Kasumi-1 (cell line): ENCODE measurements at places on chromosomes 3 and 15.

- DNase-seq = peak; percentile 25
These were observed 1.0 kb downstream of the MYO9A start for GRCh38 chr15:72116731-72117485.

- no peak for DNase-seq
These were observed 20.5 kb downstream of the BOC start for GRCh38 chr3:113231827-113232253.

GRCh38 chr3:42501321-42501680 is 1.1 kb upstream of the VIPR1 start:
- peak; percentile 31 for DNase-seq

- DNase-seq = no peak
These were observed 322.6 kb downstream of the MEX3B start for GRCh38 chr15:81723113-81723651.

DNA sequence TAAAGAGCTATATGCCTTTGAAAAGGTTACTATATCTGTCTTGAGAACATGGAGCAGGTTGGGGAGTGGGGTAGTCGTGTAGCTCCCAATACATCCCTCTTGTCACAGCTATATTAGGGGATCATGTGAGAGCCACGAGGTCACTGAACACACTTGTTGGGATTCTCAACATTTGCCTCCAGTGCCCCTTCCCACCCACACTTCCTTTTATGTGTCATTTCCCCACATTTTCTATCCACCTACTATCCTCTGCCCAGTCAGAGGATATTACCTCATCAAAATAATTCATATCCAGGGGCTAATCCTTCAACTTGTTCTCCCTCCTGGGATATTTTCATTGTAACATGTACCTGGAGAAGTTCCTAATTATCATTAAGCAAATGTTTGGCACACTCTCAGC is 85.0 kb downstream of the CYP19A1 start:
- no peak for DNase-seq

DNA sequence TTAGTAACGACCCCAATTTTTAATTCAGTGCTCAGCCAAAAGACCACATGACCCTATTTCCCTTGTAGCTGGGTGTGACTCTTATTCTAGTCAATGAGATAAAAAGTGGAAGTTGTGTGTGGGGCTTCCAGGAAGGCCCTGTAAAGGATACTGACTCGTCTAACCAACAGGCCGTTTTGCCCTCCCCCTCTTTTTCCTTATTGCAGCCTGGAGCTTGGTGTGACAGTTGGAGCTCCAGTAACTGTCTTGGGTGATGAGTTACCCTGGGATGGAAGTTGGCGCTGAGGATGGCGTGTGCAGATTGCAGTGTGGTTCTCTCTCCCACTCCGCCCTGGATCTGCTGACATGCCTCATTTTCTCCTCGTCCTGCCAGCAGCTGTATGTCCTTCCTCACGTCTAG is 209.3 kb upstream of the PROK2 start:
- DNase-seq = peak; percentile 85
